Myocyte (in vitro differentiated cells): ENCODE measurements at places on chromosomes 5 and 9. TPM values are rescaled to one million over a fixed set of nuclear protein-coding genes. Genes with fewer than 3 reads are reported as not detected.

FOXI1 gene
- total RNA-seq: not detected in 2 replicates

DNA sequence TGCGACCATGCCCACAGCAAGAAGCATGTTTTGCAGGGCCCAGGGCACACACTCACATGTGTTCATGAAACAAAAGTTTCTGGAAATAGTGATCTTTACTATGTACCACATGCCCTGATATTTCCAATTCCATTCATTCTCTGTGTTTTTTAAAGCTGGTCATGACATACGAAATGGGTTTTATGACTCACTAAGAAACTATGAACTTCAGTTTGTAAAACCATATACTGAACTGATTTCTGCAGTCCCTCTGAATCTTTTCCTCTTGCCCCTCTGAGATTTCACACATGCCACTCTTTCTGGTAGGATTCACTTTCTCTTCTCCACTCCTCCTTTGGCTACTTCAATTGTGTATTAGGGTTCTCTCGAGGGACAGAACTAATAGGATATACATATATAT lies 416.1 kb upstream of the TRPC7 start:
- DNase-seq: no peak

GRCh38 chr9:80644044-80644443 lies 1045.3 kb downstream of the TLE1 start:
- peak; percentile 22 for DNase-seq

GRCh38 chr9:125820100-125820804 lies 73.1 kb downstream of the PBX3 start:
- DNase-seq: peak; percentile 69

DNA sequence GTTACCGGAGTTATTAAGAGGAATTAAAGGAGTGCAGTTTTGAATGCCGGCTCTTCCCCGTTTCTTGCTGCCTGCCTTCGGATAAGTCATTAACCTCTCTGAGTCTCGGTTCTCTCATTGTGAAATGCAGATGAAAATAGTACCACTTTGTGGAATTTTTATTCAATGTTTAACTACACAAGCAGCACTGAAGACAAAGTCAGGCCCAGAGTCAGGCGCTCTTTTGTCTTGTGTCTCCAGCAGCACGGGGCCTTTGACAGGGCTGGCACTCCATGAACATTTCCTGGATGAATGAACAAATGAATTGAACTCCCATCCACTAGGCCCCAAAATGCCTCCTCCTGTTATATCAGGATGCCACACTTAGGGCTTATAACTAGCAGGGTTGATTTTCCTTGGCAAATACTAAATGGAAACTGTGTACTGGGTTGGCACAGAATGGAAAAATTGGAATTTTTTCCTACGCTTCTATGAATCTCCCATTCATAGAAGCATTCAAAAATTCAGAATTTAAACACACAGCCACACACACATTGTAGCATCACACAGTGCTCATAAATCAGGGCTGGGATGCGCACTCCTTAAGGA lies 332.8 kb downstream of the MLLT3 start:
- no peak for DNase-seq

PSMD5 gene
- total RNA-seq: 29.6 and 34.8 TPM in 2 replicates

DNA sequence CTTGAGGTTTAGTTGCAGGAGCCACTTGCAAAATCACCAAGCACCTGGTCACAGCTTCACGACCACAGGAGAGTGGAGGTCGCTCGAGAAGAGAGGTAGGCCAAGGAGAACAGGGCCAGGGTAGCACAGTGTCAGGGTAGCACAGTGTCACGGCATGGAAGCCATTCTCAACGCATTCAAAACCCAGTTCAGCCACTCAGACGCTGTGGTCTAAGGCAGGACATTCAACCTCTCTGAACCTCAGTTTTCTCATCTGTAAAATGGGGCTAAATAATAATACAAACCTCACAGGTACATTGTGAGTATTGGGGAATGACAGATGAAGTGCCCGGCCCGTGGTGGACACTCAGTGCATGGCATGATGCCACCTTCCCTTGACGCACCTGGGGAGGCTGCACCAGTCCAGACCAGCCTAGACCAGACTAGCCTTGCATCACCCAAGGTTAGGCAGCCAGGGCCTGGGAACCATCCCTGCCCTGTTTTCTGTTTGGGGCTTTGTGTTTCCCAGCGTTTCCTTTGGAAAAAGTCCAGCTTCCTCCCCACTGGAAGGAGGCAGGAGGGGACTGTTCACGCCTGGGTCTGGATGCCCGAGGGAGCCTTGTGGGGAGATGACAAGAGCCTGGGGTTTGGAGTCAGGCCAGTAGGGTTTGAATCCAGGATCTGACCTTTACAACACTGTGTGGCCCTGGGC lies 7.8 kb upstream of the LMX1B start:
- peak; percentile 72 for DNase-seq

DNA sequence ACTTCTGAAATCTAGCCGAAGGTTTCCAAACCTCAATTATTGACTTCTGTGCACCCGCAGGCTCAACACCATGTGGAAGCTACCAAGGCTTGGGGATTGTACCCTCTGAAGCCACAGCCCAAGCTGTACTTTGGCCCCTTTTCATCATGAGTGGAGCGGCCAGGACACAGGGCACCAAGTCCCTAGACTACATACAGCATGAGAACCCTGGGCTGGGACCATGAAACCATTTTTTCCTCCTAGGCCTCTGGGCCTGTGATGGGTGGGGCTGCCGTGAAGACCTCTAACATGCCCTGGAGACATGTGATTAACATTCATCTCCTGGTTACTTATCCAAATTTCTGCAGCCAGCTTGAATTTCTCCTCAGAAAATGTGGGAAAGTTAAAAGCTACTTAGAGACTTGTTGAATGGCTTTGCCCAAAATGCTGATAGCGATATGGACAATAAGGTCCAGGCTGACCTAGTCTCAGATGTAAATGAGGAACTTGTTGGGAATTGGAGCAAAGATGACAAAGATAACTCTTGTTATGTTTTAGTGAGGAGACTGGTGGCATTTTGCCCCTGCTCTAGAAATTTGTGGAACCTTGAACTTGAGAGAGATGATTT lies 34.1 kb upstream of the CPLANE1 start:
- no peak for DNase-seq

GRCh38 chr5:133663397-133664054 lies 51.2 kb upstream of the FSTL4 start:
- DNase-seq: no peak

GRCh38 chr5:154570572-154571324 lies 92.7 kb upstream of the HAND1 start:
- no peak for DNase-seq

ASPN gene
- 0.19 TPM in 1 of 2 replicates, not detected in the other for total RNA-seq

SAPCD2 gene
- total RNA-seq: 1.9 and 4.7 TPM in 2 replicates

DNA sequence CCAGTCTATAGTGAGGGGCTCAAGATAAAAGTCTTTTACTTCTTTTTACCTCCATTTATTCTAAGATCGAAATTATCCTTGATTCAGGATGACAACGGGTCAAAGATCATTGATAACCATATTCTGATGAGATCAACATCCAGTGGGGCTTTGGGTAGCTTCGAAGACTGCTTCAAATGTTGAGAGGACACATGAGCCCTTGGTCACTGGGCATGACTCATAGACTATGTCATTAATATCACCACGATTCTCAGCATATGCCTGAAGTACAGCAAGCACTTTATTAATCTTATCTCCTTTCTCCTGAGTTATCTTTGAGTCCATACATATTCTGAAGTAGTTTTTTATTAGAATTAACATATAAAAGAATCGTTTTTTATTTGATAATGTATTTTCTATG lies 117.1 kb upstream of the DAB2 start:
- DNase-seq: peak; percentile 38

DNA sequence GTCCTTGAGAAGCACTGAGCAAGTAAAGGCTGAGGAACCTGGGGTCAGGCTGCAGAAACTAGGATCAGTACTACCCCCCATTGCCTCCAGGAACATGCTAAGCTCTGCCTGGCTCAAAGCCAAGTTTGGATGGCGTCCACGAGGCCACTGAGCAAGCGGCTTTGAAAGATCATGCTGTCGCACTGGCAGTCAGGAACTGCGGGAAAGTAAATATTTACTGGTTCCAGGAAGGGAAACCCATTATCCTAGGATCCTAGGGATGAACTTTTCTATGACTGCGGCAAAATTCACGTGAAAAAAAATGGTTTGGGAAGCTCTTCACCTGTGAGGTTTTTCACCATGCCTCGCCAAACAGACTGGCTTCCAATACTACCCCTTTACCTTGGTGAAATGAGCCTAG lies 75.3 kb upstream of the PJA2 start:
- DNase-seq: peak; percentile 17

DNA sequence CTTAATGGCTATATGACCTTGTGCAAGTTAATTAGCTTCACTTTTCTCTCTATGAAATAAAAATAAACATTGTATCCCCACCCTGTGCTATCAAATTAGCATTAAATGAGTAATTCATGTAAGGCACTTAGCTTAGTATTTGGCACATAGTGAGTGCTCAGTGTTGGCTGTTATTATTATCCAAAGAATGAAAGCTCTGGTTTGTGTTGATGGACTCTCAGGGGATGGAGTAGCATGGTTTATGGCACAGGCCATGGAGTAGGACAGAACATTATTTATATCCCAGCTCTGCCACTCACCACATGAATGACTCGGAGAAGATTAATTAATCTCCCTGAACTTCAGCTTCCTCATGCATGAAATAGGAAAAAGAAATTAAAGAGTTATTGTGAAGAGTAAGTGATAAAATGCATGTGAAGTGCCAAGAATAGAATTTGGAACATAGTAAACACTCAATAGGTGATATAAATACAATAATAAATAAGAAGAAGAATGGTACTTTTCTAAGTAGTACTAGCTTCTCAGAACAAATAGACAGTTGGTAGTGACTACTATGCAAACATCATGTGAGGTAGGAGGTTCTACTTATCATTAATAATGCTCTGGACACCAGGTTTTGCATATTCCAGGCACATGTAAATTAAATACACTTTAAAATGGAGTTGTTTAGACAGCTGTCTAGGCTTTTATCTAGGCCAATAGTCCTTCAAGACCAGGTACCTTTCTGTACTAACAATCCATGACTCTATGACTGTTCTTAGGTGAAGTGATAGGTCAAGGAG lies 146.4 kb downstream of the GRIA1 start:
- DNase-seq: no peak

- DNase-seq: peak; percentile 92
Observed at GRCh38 chr5:54517512-54518145, at the start of gene SNX18. Gene SNX18 (plus strand): TSS chr5:54517759. CDS start chr5:54517953, 194 bp downstream.

GRCh38 chr5:6827526-6828219 lies 114.4 kb downstream of the TENT4A start:
- no peak for DNase-seq

GRCh38 chr5:167720259-167720658 lies 571.2 kb upstream of the WWC1 start:
- DNase-seq: no peak

GRCh38 chr9:20407013-20407412 lies 215.3 kb downstream of the MLLT3 start:
- DNase-seq: no peak

GRCh38 chr9:136581614-136582447 lies 36.0 kb upstream of the NOTCH1 start:
- no peak for DNase-seq

GRCh38 chr9:86660146-86660943 lies 287.0 kb downstream of the GAS1 start:
- peak; percentile 97 for DNase-seq

SGCD gene
- 75.3 and 104 TPM in 2 replicates for total RNA-seq

- no peak for DNase-seq
Observed at GRCh38 chr5:37640088-37640487, 199.8 kb downstream of the GDNF start.

- no peak for DNase-seq
Observed at GRCh38 chr5:143980506-143980905, 168.5 kb downstream of the HMHB1 start.

EGFL7 gene
- total RNA-seq: 6.0 and 7.0 TPM in 2 replicates

- DNase-seq: no peak
Observed at GRCh38 chr5:154271466-154271865, 80.9 kb downstream of the GALNT10 start.
